Fibroblast of upper back skin (primary cell): ENCODE measurements at places on chromosomes 16 and 17.
A peak's percentile ranks its signal among the peaks of the same experiment; 100 is the strongest.

- DNase-seq = no peak
Observed at GRCh38 chr17:66776999-66777688, 57.8 kb upstream of the CACNG5 start.

DNA sequence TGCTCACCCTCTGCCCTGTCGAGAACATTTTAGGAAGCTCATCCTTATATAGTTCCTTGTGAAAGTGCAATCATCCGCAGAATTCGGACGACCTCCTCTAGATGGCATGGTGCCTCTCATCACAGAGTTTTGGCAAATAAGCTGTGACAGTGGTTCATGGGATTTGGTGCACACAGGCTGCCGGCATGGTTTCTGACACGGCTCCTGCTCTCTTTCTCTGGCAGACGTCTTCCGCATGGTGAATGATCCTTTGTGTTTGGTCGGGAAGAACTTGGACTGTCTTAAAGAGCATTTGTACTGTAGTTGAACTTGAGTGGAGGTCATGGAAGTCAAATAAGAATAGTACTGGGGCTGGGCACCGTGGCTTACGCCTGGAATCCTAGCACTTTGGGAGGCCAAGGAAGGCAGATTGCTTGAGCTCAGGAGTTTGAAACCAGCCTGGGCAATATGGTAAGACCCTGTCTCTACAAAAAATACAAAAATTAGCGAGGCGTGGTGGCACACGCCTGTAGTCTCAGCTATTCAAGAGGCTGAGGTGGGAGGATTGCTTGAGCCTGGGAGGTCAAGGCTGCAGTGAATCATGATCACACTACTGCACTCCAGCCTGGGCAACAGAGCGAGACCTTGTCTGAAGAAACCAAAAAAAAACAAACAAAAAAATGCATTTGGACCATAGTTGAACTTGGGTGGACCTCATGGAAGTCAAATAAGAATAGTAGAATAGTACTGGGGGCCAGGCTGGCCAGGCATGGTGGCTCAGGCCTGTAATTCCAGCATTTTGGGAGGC, 34.7 kb upstream of the NAT9 start:
- DNase-seq = no peak

DNA sequence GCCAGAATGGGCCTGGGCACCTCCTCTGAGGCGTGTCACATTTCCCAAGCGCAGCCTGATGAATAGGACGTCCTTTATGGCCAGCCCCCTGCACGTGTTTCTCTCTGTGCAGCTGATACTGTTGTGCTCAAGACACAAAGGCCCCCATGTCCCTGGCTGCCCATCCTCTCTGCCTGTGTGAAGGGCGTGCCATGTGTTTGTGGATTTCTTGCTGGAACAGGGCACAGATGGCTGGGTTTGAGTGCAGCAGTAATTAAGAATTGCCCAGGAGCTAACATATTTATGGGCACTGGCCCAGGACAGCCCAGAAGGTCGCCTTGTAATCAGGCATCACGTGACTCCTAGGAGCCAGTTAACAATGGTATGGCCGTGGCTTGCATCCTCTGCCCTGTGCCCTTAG, 181.1 kb downstream of the CCDC182 start:
- DNase-seq = no peak

DNA sequence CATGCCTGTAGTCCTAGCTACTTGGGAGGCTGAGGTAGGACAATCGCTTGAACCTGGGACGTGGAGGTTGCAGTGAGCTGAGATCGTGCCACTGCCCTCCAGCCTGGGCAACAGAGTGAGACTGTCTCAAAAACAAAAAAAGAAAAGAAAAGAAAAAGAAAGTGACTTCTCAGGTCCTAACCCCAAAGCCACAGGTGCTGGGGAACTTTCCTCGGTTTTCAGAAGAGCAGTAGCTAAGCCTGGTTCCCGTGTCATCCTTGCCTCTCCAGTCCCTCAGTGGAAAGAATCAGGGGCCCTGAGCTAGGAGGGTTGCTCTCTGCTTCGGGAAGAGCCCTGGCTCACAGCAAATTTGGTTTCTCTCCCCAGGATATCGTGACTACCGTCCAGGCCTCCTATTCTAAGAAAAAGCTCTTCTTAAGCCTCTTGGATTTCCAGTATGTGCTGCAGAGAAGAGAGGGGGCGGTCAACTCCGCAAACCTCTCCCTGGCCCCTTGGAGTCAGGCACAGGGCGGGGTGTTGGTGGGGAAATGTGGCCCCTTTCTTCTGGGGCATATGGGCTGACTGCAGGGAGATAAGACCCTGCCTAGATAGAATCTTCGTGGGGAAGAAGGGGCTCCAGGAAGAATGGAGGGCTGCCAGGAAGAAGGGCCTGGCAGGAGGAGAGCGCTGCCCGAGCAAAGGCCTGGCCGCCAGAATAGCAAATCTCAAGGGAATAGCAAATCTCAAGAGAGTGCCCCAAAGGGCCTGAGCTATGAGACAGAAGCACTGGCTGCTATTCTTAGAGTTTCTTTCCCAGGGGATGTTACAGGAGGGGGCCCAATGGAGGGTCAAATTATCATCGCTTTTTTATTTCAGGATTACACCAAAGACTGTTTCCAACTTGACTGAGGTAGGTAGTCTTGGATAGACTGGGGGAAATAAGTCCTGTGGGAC, 8.3 kb upstream of the NLRC5 start:
- DNase-seq = no peak

DNA sequence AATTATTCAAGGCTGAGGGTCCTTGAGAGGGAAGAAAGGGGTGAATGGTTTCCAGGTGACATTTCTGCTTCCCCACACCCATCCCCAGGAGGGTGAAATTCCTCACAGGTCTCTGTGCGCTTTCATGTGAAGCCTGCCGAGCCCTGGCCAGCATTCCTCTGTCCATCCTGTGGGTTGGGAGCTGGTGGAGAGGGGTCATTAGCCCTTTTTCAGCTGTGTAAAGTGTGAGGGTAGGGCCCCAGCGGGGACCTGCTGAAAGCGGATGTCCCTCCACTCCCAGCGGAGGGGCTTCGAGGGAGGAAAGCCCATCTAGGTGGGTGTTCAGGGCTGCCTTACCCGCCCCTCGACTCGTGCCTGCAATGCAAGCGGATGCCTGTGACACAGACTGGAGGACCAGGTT, 53.3 kb upstream of the DLX4 start:
- no peak for DNase-seq

GRCh38 chr17:56148333-56148732, 4.9 kb upstream of the ANKFN1 start:
- no peak for DNase-seq

GRCh38 chr17:37726248-37726647, 18.6 kb downstream of the HNF1B start:
- no peak for DNase-seq

- no peak for DNase-seq
Observed at GRCh38 chr17:53391197-53391596, 431.5 kb upstream of the KIF2B start.

DNA sequence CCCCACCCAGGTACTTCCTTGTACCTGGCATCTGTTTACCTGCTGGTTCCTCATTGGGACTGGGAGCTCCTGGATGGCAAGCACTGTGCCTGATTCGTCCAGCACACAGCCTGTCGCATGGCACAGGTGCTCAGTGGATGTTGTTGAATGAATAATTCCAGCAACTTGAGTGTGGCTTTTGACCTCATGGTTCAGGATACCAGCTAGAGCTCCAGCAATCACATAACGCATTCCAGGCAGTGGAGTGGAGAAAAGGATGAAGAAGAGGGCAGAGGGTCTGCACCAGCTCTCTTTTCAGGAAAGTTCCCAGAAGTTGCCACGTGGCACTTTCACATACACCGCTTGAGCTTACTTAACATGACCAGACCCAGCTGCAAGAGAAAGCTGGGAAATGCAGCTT, 1.3 kb upstream of the CAMKK1 start:
- DNase-seq = no peak

- no peak for DNase-seq
Observed at GRCh38 chr17:40366076-40366860, 1.7 kb upstream of the GJD3 start.

- peak; percentile 17 for DNase-seq
Observed at GRCh38 chr16:8370374-8371270, 219.7 kb downstream of the TMEM114 start.

GRCh38 chr16:85794696-85795095, 4.6 kb downstream of the EMC8 start:
- DNase-seq = no peak

GRCh38 chr16:19090916-19091315, 22.8 kb upstream of the ITPRIPL2 start:
- no peak for DNase-seq

GRCh38 chr17:39638317-39638716, 1.4 kb downstream of the STARD3 start:
- DNase-seq = no peak

- no peak for DNase-seq
Observed at GRCh38 chr16:11692171-11692570, 23.9 kb downstream of the SNN start.
